NCI-H510A treated with DMSO at 0.1 percent for 48 hours (cell line): ENCODE measurements at places on chromosomes 3 and 15.
A peak's percentile ranks its signal among the peaks of the same experiment; 100 is the strongest.

- no peak for DNase-seq
Measured at GRCh38 chr3:58013973-58014649, 5.9 kb downstream of the FLNB start.

DNA sequence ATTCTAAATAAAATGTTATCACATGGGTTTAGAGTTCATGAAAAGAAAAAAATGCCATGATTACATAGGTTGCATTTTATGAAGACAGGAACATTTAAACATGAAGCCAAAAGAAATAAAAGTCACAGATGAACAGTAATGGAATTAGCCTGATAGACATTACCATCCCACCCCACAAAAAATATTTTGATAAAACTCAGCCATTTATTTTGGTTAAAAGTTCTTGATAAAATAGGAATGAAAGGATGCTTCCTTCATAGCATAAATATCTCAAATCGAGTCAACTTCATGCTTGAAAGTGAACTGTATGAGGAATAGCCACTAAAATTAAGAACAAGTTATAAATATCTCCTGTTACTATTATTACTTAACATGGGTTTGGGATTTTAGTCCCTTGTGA lies 101.9 kb upstream of the TMC3 start:
- no peak for DNase-seq

DNA sequence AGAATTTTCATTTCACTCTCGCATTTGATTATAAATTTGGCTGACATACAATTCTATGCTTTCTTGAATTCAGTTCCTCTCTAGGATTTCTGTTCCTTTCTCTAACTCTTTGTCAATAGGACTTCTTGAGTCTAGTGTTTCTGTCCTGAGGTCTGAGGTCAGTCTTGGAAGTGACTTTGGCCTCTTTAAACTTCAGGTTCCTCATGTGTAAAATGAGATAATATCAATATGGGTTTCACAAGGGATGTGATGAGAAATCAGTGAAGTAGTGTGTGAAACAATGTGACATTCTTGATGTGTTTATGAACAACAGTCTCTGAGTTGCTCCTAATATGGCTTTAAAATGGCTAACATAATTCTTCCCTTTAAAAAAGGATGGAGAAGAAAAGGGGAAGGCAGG lies 92.2 kb downstream of the SV2B start:
- no peak for DNase-seq

GRCh38 chr3:157142315-157142714 lies 17.6 kb downstream of the CCNL1 start:
- DNase-seq, result peak; percentile 25

DNA sequence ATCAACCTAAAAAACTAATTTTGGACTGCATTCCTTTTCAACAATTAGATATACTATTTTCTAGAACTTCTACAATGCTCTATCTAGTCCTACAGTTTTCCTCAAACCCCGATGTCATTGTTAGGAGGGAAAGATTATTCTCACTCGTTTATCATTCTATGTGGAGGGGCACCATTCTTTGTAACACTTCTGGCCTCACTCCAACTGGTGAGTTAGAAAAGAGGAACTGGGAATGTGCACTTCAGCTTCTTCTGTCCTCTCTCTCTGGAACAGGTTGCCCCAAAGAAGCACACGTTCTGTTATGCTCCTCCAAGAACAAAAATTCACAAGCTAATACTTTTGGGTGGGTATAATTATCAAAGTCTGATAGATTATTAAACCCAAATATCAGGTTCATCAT lies 137.9 kb downstream of the UACA start:
- no peak for DNase-seq

GRCh38 chr3:47194994-47195393 lies 31.1 kb upstream of the SETD2 start:
- DNase-seq, result no peak

DNA sequence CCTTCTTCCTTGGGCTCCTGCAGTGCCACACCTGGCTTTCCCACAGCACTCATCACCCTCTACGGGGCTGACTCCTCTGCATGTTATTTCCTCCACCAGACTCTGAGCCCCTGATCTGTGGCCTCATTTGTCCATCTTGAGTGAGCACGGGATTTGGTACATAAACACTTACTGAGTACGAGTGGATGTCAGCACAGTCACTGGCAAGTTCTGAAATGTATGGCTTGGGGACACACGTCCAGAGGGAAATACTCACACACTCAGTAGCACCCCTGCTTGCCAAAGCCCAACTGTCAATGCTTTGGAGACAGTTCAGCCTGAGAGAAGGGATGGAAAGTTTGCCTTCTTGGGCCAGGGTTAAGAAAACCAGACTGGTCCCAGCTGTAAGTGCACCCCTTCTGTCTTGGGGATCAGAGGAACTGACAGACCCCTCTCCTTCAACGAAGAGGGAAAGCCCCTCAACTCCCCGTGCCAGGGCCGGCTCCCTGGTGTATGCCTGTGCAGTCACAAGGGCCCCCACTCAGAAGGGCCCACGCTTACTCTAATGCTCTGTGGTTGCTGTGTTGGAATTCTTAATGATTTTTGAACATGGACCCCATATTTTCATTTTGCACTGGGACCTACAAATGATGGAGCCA lies 71.9 kb downstream of the UMPS start:
- no peak for DNase-seq

DNA sequence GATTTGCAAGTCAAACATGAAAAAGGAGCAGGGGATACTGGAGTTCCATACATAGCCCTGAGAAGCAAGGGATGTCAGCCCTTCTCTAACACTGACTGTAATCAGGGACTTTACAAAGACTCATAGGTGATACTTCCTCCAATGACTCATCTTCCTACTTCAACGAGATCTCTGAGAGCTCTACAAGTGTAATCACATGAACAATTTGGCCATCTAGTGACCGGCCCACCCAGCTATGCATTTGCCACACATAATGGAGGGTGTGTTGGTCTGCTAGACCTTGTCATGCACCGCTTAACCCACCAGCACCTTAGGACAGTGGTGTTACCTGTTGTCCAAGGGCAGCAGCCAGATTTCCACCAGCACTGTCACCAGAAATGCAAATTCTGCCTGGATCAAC lies 75.3 kb downstream of the NCEH1 start:
- DNase-seq, result no peak

GRCh38 chr3:56825567-56826438 lies 24.1 kb upstream of the ARHGEF3 start:
- DNase-seq, result peak; percentile 7
